Effector CD4-positive, alpha-beta T cell (primary cell): ENCODE measurements at places on chromosomes 6 and 20.
A peak's percentile ranks its signal among the peaks of the same experiment; 100 is the strongest.

DNA sequence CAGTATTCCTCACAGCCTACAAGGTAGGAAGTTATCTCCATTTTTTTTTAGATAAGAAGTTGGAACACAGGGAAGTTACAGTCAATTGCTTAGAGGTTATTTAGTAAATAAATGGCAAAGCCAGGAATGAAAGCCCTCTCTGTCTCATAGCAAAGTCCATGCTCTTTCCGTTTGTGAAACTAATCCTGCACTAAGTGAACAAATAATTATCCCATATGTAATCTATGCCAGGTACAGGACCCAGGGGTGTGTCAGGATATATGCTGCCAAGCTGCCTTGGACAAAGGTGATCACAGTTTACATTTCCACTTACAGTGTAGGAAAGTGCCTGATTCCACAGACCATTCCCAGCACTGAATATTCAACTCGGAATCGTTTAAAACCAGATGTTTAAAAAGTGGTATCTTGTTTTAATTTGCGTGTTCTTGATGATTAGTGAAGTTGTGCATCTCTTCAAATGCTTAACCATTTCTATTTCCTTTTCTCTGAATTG, 13.6 kb upstream of the GMDS start:
- no peak for DNase-seq

- DNase-seq = peak; percentile 13
Observed at GRCh38 chr6:148747145-148747470, 278 bp downstream of the UST start.

DNA sequence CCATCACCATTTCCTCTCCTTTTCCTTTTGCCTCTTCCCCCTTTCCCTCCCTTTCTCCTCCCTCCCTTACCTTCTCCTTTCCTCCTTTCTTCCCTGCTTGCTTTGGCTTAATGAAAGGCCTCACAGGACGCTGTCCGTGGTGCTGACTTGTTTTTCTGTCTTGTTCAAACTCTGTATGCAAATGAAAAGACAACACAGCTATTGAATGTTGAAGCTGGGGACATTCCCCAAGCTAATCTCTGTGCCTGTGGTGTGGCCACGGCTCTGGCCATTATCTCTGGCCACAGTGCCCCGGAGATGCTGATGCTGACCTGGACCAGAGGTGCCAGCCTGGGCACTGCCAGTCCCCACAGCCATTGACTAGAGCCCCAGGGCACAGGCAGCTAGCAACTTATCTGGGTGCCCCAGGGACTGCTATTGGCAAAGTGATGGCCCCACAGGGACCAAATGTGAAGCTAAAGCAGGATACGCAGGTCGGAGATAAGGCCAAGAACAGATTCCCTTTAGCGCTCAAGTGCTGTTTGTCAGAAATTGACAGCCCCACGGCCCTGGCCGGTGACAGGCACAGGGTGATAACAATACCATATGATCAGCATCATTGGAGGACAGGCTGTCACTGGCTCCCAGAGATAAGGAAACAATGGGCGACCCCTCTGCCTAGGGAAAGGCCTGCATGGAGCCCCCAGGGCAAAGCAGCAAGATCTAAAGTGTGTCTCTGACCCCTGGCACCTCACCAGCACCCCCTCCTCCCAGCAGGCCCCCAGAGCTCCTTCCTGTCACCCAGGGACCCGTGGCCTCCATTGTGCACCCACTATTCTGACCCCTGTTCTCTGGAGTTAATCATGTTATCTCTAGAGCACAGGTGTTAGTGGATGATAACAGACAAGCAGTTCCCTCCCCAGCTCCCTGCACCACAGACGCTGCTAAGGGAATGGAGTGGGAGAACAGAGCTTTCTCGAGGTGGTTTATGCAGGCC, 31.6 kb upstream of the SLC32A1 start:
- DNase-seq = peak; percentile 44

GRCh38 chr6:108619431-108620197, 58.9 kb downstream of the FOXO3 start:
- DNase-seq = no peak

DNA sequence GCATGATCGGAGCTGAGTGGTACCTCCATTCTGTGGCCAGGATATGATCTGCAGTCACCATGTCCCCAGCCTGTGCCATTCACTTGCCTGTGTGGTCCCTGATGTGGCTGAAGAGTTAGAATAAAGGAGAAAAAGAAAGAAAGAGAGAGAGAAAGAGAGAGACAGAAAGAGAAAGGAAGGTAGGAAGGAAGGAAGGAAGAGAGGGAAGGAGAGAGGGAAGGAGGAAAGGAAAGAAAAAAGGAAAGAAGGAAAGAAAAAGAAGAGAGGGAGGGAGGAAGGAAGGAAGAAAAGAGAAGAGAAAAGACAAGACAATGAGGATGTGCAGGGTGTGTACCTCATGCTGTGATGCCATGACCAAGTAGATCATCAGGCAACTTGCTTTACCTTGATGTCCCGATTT, 22.1 kb downstream of the ARMC2 start:
- DNase-seq = no peak

DNA sequence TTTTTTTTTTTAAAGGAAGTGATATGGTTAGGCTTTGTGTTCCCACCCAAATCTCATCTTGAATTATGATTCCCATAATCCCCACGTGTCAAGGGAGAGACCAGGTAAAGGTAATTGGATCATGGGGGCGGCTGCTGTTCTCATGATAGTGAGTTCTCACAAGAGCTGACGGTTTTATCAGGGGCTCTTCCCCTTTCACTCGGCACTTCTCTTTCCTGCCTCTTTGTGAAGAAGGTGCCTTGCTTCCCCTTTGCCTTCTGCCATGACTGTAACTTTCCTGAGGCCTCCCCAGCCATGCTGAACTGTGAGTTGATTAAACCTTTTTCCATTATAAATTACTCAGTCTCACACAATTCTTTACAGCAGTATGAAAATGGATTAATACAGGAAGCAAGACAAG, 64.3 kb downstream of the ZFP64 start:
- DNase-seq = no peak

DNA sequence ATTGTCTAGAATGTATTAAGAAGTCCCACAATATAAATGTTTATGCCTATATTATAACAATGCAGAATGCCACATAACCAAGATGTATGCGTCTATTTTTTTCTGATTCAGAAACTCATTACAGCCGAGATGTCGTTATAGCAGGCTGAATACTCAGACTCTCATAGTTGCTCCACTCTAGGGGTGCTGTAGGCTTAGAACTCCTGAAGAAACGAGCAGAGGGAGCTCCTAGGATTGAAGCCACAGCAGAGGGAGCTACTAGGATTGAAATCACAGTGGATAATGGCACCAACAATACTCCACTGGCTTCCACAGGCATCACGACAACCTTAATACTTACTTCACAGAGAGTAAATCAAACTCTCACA, 208.9 kb downstream of the KIF16B start:
- DNase-seq = no peak

DNA sequence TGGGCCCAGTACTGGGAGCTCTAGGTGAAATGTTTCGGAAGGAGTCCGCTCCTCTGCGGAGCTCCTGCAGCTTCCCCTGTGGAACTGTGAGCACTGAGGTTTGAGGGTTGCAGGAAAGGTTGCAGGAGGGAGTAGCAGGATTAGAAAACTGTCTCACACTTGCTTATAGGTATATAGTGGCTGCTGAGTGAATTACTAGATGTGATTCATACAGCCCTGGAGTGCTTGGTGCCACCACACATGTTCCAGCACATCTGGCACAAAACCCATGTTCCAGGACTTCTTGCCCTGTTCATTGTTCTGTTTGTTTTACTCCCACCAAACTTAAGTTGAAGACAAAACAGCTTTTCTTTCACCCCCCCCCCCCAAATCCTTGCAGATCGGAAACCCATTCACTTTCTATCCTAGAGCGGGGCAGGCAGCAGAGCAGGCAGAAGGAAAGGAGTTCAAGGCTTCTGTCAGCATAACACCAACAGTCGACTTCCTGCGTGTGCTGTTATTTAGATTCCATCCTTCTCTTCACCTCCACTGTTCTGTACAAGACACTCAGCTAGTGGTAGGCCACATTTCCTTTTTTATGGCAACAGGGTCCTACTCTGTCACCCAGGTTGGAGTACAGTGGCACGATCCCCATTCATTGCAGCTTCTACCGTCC, 669 bp upstream of the PEX6 start:
- DNase-seq = no peak

DNA sequence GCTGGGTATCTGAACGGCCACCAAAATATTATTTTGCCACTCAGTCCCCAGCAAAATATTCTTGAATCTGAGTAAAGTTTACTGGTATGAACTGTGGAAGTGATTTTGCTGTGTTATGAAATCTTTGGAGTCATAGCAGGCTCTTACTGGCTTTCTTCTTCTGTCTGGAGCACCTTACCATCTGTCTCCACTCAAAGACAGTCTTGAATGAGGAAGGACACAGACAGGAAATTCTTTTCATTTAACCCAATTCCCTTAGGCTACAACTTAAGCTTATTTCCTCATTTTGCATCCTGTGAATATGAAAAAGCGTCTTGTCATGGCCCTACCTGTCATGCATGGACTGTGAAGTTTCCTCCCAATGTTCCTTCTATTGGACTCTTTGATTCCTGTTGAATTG, 24.7 kb downstream of the FNDC1 start:
- no peak for DNase-seq

GRCh38 chr6:30135757-30136156, at the start of gene TRIM40:
TRIM40 (plus strand) TSS chr6:30136140; CDS start chr6:30137037, 897 bp downstream.
- DNase-seq = no peak

DNA sequence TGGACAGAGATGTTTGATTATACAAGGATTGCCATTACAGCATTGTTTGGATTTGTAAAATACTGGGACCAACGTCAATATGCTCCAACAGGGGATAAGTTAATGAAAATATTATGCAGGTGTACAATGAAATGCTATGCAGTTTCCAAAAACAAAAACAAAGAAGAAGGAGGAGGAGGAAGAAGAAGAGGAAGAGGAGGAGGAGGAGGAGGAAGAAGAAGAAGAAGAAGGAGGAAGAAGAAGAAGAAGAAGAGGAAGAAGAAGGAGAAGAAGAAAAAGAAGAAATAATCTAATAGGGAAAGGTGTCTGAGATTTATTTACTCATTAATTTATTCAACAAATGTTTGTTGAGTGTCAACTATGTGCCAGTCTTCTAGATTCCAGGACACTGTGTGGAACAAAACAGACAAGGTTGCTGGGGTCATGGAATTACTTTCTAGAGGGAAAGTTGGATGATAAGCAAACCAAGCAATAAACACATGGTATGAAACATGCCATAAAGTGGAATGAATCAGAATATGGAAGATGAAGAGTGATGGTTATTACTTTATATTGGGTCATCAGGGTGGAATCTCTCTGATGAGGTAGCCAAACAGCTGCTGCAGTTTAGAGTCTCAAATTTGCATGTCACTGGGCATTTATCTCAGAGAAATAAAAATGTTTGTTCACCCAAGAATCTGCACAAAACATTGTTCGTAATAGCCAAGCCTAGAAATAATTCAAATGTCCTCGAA, 6.3 kb upstream of the TRIM27 start:
- no peak for DNase-seq

- no peak for DNase-seq
Observed at GRCh38 chr20:8055096-8055495, 35.5 kb upstream of the TMX4 start.

DNA sequence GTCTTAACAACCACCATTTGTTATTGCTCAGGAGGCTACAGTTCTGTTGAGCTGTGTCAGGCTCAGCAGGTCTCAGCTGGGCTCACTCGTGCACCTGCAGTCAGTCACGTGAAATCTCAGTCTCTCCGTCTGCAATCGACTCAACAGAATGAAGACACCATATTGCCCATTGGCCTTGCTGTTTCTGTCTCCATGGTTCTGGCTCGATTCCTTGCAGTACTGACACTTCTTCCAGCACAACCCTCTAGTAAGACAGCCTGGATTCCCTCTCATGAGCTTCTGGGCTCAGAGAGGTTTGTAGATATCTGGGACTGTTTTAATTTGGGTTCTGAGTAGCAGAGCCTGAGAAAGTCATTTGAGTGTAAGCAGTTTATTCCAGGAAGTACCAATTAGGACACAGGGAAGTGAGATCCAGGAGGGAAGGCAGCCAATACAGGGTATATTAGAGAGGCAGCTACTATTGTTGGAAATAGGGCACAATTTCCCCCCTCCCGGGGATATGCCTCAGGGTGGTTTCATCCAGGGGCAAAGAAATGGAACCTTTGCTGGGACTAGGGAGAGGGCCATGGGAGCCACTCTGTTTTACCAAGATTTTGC, 87.4 kb upstream of the RALGAPA2 start:
- DNase-seq = no peak

DNA sequence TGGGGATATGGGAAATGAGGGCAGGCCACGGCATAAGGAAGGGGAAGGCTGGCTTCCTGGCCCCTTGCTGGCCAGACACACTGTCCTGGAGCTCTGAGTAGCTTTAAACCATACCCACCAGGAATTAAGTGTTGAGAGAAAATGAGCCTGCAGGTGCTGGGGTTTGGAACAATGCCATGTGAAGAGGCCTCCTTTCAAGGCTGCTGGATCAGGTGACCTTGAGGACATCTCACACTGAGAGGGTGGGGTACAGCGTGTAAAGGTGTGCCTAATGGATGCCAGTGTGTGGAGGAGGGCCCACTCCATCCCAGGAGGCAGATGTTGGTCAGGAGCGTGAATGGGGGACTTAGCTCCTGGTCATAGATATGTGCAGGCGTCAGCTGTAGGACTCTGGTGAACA, 74.8 kb upstream of the MLN start:
- no peak for DNase-seq

GRCh38 chr6:51337277-51337676, 518.6 kb downstream of the TFAP2B start:
- no peak for DNase-seq

- DNase-seq = no peak
Observed at GRCh38 chr6:45758787-45759471, 256.7 kb downstream of the CLIC5 start.

GRCh38 chr6:5274231-5274630, 12.9 kb downstream of the FARS2 start:
- no peak for DNase-seq

DNA sequence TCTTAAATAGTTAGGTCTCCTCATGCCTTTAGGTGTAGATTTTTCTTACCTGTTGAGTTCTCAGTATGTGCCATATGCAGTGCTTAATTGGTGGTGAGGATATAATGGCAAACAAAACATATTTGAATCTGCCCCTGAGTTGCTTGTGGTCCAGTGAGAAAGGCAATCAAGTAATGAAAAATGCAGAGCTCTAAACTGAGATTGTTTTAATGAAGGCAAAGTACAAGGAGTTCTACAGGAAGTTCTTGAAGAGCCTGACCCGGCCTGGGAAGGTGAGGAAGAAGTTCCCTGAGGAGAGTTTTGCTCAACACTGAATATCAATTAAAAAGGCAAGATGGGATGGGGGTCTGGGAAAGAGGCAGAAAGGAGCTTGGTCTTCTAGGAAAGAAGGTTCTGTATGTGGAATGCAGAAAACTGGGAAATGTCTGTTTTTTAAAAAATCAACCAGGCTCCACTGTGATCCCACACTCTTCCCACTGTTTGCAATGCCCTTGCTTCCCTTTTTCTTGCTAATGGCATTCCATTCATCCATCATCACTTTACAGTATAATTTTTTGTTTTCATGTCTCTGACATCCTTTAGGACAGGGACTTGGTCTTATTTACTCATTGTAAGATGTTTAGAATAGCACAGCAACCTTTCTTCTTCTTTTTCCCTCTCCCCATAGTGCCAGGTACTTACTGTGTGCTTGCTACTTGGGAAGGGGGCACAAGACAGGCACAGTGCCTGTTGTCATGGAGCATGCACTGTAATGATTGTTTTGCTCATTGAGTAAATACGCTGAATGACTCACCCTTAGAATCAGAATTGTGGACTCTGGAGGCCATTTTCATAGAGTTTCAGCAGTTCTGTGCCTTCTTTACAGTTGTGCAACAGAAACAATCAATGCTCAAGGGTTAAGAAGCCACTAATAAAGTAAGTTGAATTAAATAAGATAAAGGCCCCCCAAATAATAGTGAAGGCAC, 64.3 kb downstream of the ANKS1A start:
- DNase-seq = no peak
